ENCODE measurements at places on chromosomes 13 and 19.

DNA sequence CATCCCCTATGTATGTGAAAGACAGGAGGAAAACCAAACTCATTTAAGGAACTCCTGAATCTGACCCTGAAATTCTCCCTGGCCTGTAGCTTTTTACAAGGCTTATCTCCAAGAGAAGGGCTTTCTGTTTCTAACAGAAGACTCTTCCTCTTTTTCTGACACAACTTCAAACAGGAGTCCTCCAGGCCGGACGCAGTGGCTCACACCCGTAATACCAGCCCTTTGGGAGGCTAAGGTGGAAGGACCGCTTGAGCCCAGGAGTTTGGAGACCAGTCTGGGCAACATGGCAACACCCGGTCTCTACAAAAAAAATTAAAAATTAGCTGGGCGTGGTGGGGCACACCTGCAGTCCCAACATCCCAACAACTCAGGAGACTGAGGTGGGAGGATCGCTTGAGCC, 41.9 kb downstream of the CARS2 start:
- DNase-seq, result no peak

DNA sequence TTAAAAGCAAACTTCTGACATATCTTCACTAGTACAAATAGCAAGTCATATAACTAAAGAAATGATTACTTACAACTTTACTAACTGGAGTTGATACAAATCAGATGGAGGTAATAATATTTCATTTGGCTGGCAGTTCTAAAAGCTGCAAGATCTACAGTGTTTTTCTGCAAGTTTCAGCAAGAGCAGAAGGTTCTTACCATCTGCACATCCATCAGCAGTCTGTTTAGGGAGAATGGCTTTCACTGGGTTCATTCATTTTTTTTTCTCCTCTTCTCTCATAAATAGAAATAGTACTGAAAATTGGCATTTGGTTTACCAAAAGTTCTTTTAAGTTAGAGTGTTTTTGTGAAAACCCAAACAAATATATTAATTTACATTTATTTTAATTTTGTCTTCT, 3.1 kb upstream of the SHISA2 start:
- DNase-seq, result no peak

DNA sequence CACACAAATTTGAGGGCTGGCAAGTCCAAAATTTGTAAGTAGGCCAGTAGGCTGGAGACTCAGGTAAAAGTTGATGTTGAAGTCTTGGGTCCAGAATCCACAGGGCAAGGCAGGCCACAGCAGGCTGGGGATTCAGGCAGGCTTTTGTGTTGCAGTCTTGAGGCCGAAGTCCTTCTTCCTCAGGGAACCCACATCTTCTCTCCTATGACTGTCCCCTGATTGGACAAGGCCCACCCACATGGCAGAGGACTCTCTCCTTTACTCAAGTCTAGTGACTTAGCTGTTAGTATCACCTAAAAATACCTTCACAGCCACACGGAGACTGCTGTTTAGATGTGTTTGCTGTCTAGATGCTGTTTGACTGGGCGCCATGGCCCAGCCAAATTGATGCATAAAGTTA, 9.9 kb upstream of the SPATA13 start:
- no peak for DNase-seq

DNA sequence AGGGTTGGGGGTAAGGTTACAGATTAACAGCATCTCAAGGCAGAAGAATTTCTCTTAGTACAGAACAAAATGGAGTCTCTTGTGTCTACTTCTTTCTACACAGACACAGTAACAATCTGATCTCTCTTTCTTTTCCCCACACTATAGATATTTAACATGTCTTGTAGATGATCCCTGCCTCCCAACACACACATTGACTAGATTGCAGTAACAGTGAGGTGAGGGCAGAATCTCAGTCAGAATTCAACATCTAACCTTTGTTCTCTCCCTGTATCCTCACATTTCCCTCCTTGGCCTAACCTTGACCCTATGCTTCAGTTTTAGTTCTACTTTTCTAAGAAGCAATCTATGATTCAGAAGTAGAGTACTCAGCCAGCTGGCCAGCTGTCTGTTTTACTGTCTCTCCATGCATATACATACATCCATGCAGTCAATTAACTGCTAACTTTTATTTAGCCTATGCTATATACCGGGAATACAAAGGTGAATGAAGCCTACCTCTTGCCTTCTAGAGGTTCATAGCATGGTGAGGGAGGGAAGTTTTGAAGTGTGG, 18.1 kb downstream of the DNAJC15 start:
- DNase-seq, result no peak

DNA sequence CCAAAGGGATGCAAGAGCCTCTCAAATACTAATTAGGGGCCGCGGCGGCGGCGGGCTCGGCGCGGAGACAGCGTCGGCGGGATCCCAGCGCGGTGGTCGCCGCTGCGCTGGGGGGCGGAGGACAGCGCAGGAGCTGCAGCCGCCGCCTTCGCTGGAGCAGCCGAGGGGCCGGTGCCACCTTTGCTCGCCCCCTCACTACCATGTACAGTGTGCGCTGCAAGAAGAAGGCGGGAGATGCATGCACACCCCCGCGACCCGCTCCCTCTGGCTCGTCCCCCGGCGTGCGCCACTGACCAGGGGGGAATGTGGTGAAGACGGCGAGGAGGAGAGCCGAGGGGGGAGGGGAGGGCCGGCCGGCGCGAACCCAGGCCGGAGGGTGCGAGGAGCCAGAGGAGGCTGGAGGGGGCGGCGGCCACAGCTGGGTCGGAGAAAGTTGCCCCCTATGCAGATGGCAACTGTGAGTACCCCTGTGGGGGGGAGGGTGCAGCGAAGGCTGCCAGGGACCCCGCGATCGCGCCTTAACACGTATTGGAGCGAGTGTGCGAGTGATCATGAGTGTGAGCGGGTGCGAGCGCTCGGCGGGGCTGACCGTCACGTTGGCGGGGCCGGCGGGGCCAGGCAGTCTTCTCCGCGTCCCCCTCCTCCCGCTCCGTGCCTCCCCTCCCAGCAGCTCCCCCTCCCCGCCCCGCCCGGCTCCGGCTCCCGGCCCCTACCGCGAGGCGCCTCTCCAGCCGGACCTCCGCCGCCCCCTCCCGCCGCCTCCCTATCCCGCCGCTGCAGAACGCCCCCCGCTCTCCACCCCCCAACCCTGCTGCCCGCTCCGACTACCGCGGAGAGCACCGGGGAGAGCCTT, 808 bp downstream of the SLITRK5 start:
- DNase-seq, result no peak

- DNase-seq, result no peak
Observed at GRCh38 chr19:39372941-39373340, 18.0 kb downstream of the PAF1 start.

DNA sequence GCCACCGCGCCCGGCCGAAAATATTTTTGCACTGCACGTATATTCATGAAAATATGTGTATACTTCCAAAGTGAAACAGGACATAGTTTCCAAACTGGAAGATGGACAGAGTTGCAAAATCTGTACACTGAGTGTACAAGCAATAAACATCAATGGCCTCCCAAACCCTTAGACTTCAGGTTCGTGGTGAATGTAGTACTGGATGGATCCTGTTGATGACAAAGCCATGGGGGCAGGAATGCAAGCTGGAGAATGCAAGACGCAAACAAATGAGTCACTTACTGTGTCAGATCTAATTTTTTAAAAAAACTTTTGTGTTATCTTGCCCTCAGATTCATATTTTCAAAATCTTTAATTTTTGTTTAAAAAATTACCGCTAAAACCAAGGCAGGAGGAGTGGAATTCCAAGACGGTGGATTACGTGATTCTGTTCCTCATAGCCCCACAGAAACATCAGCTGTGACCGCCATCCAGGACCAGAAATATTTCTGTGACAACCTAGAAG, 12.7 kb upstream of the LILRA2 start:
- no peak for DNase-seq

DNA sequence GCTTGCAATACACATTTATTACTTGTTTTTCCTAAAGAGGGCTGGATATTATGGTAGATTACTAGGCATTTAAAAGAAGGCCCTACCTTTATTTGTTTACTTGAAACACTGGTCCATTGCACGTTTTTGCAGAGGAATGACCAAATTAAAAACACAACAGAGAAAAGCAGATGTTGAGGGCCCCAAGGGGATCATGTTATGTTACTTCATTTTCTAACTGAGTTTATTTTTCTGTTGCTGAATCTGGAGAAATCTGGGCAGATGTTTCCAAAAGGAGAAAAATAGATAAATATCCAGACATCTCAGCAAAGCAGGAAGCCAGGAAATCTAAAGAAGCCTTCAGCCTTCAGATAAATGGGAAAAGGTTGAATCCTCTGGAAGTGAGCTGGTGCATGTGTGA, 353.0 kb downstream of the NDFIP2 start:
- no peak for DNase-seq

DNA sequence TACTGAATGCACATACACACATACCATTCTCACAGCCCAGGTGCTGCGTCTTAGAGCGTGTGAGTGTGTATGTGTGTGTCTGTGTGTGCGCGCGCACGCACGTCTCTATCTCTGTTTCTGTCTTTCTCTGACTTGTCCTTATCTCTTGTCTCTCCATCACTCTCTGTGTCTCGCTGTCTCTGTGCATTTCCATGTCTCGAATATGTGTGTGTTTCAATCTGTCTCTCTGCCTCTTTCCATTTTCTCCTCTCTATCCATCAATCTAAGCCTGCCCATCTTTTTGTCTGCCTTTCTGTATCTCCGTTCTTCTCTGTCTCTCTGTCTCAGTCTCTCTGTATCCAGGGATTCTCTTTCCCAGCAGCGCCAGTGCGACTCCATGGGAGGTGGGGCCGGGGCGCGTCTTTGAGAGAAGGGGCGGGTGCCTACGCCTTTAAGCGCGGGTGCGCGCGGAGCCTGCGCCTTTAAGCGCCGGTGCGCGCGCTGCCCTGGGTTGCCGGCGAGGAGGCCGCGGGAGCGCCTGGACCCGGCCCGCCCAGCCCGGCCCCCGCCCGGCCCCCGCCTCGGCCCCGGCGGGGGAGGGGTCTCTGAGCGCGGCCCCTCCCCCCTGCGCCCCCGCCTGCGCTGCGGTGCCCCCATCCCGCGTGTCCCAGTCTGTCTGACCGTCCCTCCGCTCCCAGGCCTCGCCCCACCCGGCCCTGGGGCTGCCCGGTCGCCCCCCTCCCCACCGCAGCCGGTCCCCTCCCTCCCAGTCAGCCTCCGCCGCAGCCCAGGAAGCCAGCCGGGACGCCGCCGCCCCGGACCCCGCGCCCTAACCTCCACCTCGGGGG, at the start of gene LRFN3:
Gene LRFN3 (plus strand): TSS at position 464 of the 827 bp plus-strand sequence. CDS start 3,052 bp downstream, outside the sequence.
- peak; percentile 45 for DNase-seq

GRCh38 chr19:19567391-19567790, 29.3 kb downstream of the CILP2 start:
- no peak for DNase-seq

DNA sequence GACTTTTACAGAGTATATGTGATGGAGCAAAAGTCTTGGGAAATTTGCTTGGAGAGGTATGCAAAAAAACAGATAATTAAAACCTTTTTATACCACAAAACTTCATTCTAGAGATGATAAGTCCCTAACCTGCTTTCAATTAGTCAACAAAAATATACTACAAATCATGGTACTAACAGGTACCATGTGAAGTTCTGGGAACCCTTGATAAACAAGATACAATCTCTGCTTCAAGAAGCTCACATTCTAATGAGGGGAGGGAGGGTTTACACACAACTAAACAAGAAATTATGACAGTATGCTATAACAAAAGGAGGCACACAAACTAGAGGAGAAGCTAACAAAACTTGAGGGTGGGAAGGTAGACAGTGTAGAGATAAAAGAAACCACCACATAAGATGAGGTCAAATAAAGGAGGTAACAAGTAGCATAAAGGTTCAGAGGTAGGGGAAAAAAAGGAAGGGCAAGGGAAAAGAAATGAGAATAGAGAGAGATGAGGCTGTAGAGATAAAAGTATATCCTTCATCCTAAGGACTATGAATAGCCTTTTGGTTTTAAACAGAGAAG, 91.4 kb downstream of the MYCBP2 start:
- DNase-seq, result no peak

DNA sequence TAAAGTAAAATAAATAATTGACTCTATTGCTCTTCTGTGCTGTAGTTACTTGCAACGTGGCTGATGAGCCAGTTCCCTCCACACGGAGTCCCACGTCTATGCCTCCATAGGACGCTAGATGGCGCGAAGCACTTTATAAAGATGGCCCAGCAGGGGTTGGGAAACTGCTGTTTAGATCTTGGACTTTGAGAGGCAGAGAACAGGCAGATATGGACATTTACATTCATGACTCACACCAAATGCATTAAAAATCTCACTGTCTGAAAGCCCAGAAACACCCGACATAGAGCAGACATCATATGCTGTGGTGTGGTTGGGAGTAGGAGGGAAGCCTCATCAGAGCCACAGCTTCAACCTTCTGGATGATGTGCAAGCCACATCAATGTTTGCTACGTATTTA, 643.1 kb upstream of the ARGLU1 start:
- DNase-seq, result peak; percentile 17

DNA sequence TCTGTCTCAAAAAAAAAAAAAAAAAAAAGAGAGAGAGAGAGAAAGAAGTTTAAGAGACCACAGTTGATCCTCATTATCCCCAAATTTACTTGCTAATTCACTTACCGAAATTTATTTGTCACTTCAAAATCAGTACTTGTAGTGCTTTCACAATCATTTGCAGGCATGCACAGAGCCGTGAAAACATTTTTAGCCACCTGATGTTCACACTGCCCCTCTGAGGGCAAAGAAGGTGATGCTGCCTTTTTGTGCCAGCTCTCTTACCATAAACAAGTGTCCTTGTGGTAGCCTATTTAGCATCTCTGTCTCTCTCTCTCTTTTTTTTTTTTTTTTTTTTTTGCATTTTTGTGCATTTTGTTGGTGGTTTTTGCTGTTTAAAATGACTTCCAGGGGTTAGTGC, 24.1 kb upstream of the CASP14 start:
- DNase-seq, result no peak

- DNase-seq, result no peak
Observed at GRCh38 chr19:32673573-32673972, 1.4 kb downstream of the ANKRD27 start.

- DNase-seq, result no peak
Observed at GRCh38 chr19:55075371-55075998, at the start of gene EPS8L1. Gene EPS8L1 (plus strand): TSS chr19:55075869. CDS start chr19:55076445, 576 bp downstream.

DNA sequence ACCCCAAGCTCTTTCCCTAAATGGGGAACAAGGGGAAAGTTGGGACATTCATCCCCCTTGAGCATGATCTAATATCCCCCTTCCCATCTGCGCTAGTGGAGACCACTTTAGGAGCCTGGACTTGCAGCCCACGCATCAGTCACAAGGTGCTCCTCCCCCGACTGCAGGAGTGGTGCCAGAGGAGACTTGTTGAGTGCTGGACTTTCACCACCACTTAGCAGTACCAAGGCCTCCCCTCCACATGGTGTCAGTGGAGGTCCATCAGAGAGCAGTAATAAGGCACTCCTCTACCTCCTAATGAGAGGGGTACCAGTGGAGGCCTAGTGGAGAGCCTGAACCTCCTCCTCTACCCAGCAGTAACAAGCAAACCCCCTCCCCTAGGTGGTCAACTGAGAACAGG, 22.5 kb downstream of the CAB39L start:
- peak; percentile 20 for DNase-seq

- DNase-seq, result peak; percentile 100
Observed at GRCh38 chr19:7829561-7830271, at the start of gene EVI5L. Gene EVI5L (plus strand): TSS chr19:7830218. CDS start chr19:7846543, 16,325 bp downstream.
